ENCODE measurements at places on chromosomes 13 and 19. TPM values are rescaled to one million over a fixed set of nuclear protein-coding genes. Genes with fewer than 3 reads are reported as not detected.

DNA sequence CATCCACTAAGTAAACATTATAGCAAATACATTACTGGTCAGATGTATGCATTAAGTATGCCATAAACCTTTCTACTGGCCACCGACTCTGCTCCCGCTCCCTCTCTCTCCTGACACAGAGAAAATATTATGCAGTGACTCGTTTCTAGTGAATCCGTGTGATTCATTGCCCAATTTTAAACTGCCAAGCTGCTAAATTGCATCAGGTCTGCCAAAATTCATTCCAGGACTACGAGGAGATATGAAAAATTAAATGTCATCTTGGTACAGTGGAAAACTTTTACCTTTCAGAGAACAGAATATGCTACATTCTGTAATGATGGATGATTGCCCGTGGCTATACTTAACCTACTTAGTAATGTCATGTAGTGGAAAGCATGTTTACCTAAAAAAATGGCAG is 368.8 kb upstream of the TSHZ3 start:
- no peak for DNase-seq

IQCN gene
- 5.3 TPM for polyA plus RNA-seq

- no peak for DNase-seq
Measured at GRCh38 chr19:30131722-30132291, 189.8 kb downstream of the URI1 start.

DNA sequence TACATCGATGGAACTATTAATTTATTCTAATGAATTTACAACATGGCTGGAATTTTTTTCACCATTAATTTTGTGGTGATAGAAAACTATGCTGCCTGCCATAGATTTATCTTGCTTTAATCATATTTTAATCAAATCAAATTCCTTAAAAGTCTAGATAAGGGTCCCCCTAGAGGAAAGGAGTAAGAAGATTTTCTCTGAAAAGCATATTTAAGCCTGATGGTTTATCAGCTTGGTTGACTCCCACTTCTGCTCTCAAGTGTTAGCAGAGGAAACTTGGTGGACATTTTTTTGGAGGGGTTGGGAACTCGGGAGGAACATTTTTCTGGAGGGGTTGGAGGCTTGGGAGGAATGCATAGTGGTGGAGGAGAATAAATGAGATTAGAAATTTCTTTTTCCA is 253.3 kb downstream of the KCNRG start:
- DNase-seq: no peak

- DNase-seq: no peak
Measured at GRCh38 chr13:48570216-48570828, 37.4 kb upstream of the RCBTB2 start.

GRCh38 chr19:16371540-16371986 is 46.9 kb downstream of the KLF2 start:
- peak; percentile 68 for DNase-seq

- peak; percentile 99 for DNase-seq
Measured at GRCh38 chr19:45443462-45444317, 20.0 kb upstream of the ERCC1 start.

- DNase-seq: no peak
Measured at GRCh38 chr13:61277586-61278276, 137.9 kb downstream of the PCDH20 start.

VSIG10L gene
- 2.0 TPM for polyA plus RNA-seq

GRCh38 chr13:91212231-91212630 is 135.3 kb upstream of the MIR17HG start:
- no peak for DNase-seq

DNA sequence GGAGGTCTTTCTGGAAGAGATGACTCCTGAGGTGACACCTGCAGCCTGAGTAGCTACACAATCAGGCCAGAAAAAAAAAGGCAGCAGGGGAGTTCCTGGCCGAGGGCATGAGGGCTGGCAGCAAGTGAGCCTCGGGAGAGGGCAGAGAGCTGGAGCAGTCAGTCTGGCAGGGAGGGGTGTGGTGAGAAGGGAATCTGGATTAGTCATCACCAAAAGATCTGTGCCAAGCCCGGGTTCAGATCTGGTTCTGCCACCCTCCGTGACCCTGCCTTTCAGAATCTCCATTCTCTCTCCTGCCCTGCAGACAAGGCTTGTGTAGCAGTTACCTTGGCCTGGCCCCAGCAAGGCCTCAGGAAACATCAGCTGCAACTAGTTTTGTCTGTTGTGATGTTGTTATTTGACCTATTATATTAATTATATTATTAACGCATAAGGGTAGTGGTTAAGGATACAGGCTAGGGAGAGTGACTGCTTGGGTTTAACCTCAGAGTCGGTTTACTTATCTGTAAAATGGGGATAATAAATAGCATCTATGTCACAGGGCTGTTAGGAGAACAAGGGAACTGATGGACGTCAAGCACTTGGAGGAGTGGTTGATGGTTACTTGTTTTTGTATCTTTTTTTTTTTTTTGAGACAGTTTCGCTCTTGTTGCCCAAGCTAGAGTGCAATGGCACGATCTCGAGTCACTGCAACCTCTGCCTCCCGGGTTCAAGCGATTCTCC is 2.7 kb upstream of the CAPNS1 start:
- peak; percentile 78 for DNase-seq

SYCN gene
- not detected for polyA plus RNA-seq

C19orf67 gene
- not detected for polyA plus RNA-seq

GRCh38 chr13:20997301-20998161 is 63.9 kb downstream of the LATS2 start:
- peak; percentile 57 for DNase-seq

TNFSF9 gene
- 0.14 TPM for polyA plus RNA-seq

- no peak for DNase-seq
Measured at GRCh38 chr13:94327318-94327717, 152.2 kb downstream of the DCT start.

DNA sequence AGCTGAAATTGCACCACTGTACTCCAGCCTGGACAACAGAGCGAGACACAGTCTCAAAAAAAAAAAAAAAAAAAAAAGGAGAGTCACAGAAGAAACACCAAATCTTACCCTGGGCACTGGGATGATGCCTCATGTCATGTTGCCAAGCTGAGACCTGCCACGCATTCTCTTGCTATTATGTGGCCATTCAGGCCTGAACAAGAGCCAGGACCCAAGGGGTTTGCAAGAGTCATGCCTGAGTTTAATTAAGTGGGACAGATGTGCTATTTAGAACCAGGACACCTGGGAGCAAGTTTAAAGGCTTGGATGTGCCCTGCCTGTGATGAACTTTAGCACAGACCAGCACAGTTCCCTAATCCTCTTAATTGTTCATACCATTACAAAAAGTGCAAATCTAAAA is 9.8 kb downstream of the PNMA8A start:
- no peak for DNase-seq

NXNL1 gene
- polyA plus RNA-seq: 0.63 TPM

GRCh38 chr13:66926200-66926850 is 303.8 kb downstream of the PCDH9 start:
- no peak for DNase-seq

- DNase-seq: peak; percentile 25
Measured at GRCh38 chr13:89740994-89741685, 1606.3 kb upstream of the MIR17HG start.

DNA sequence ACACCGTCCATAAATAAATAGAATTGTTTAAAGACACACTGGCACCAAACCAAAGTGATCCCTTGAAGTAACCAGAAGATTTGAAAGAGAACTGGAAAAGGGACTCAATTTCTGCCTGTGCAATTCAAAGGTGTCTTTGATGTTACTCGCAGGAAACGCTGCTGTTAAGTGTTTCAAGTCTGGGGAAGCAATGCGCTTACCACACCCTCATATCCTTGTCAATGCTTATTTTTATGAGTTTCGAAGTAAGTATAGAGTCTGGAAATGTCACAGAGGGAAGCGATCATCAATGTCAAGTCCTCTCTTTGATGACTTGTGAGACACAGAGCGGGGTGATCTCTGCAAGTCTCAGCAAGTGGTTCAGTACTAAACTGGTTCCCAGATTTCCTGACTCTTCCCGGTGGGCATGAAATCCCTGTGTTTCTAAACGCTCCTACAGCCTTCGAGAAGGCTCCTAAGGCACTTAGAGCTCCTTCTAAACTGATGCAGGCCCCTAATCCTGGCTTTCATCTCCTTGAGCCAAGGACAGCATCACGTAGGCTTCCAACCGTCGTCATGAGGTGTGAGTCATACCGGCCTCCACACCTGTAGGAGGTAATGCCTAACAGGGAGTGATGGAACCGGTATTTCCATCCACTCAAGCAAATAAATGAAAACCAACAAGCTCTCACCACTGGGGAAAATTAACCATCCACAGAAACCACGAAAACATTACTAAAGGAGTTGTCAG is 22.8 kb downstream of the SYDE1 start:
- no peak for DNase-seq

DNA sequence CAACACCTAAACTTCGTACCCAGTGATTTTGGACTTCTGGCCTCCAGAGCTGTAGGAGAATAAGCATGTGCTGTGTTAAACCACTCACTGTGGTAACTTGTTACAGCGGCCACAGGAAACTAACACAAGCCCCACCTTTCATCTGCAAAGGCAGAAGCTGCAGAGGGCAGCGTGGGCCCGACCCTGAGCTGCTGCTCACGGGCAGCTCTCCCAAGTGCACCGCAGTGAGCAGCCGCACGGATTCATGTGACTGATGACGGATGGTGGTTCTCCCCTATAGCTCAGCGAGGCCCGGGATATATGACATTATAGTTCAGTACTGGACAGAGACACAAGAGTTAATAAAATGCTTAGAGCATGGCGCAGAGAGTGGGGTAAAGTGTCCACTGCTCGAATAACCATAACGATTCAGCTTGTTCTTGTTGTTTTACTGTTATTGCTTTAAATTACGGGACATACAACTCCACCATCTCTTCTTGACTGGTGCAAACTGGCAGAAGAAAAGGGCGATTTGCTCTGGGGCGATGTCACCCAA is 21.9 kb downstream of the VRK3 start:
- DNase-seq: no peak

DNA sequence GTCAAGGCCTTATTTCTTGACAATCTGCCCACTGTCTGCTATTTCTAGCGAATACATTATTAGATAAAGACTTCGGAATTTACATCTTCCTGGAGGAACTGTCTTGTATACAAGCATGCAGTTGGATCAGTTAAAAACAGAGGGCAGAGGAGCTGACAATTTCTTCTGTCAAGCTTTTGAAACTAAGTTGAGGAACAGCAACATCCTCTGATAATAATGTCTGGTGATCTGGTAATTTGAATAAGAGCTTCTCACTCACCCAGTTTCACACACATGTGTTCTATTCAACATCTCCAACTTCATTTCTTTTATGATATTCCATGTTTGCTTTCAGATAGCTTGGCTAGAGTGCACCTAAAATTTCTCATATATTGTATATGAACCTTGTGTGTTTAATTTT is 50.2 kb downstream of the MTMR6 start:
- DNase-seq: no peak

DNAAF3 gene
- 2.9 TPM for polyA plus RNA-seq

KCNK6 gene
- 2.4 TPM for polyA plus RNA-seq

DNA sequence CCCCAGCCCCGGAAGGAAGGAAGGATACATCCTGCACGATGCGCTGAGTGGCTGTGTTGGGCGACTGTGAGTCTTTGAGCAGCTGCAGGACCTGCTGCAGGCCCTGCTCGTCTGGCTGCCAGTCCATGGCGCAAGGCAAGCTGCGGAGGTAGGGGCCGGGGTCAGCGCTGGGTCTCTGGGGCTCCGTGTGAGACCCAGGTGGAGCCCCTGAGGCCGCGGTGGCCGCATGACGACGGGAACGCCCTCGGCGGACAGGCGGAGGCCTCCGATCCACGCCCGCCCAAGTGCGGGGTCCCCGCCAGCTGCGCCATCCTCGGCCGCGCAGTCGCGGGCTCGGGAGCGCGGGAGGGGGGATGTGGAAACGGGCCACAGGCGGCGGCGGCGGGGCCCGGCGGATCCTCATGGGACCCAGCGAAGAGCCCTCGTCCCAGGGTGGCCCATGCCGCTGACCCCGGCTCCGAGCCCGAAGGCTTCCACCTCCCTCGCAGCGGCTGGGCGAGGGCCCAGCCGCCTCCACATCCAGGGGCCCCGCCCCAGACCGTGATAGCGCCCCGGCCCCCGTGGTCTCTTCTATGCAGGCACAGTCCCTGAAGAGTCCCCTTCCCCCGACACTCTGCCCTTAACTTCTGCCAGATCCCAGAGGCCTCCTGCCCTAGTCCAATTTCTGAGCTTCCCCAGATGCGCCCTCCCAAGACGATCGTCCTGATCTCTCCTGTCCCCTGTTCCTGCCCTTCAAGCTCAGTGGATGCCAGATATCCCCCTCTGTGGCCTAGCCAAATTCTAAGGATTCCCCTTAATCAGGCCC is 2.7 kb downstream of the TNPO2 start:
- DNase-seq: peak; percentile 51

Data from right cardiac atrium (tissue), 5 donors.